Putamen (tissue), 1 donor: ENCODE measurements at places on chromosomes 1 and 21.

DNA sequence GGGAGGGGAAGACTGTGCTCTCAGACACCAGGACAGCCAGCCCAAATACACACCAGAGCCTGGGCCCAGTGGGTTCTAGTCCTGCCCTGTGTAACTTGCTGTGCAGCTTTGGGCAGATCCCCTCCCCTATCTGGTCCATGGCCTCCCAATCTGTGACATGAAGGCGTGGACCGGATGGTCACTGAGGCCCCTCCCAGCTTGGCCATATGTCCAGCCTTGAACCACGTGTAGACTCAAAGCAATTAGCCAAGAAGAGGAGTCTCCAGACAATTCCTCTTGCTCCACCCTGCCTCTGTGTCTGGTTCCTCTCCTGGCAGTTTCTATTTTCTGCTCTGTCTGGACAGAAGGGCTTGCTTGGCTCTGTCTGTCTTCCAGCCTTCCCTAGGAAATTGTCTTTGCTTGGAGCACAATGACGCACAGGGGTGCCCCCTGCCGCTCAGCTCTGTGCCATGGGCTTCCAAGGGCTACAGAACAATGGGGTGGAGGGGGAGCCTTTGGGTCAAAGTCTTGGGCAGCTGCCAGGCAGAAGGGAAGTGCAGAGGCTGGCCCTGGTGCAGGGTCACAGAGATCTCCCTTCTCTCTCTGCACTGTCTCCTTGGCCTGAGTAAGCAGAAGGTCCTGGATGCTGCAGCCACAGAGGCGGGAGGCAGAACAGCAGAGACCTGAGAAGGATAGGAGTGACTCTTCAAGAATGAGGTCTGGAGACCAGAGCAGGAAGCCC, 66.1 kb downstream of the TENT5C start:
- peak; percentile 17 for DNase-seq

GRCh38 chr21:42127164-42128150, 56.3 kb downstream of the UMODL1 start:
- no peak for DNase-seq

- DNase-seq = no peak
These were observed 2.6 kb upstream of the PER3 start for GRCh38 chr1:7781501-7781900.

DNA sequence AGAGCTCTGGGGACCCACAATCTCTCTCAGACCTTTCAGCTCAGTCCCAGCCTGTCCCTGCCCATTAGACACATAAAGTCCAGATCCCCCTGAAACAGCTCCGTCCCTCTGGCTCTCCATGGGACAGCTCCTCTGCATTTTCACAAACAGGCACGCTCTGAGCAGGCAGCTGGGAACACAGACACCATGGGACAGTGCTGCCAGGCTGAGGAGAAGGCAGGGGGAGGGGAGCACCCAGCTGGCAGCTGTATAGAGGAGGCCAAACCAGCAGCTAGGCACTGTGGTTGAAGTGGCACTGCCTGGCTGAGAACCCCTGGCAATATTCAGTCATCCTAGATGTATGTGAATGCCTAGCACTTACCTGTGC, 2.0 kb downstream of the TMEM63A start:
- peak; percentile 87 for DNase-seq

GRCh38 chr1:44483089-44483874, 78.2 kb downstream of the RNF220 start:
- no peak for DNase-seq

GRCh38 chr1:37930246-37931101, 16.4 kb downstream of the INPP5B start:
- DNase-seq = no peak
